Activated naive CD4-positive, alpha-beta T cell treated with anti-CD3 and anti-CD28 coated beads, Interleukin-2, amount 50 U/mL, for 16 hours (primary cell): ENCODE measurements at places on chromosomes 5 and 9.

GRCh38 chr9:38181866-38182265 lies 112.8 kb upstream of the SHB start:
- DNase-seq: no peak

- no peak for DNase-seq
Measured at GRCh38 chr5:143713047-143714003, 98.6 kb upstream of the HMHB1 start.

- DNase-seq: no peak
Measured at GRCh38 chr5:69140827-69141226, 26.1 kb upstream of the CCNB1 start.

- DNase-seq: no peak
Measured at GRCh38 chr5:76643371-76643770, 20.2 kb upstream of the F2RL2 start.

- DNase-seq: no peak
Measured at GRCh38 chr9:127013597-127013996, 99.0 kb downstream of the RALGPS1 start.

DNA sequence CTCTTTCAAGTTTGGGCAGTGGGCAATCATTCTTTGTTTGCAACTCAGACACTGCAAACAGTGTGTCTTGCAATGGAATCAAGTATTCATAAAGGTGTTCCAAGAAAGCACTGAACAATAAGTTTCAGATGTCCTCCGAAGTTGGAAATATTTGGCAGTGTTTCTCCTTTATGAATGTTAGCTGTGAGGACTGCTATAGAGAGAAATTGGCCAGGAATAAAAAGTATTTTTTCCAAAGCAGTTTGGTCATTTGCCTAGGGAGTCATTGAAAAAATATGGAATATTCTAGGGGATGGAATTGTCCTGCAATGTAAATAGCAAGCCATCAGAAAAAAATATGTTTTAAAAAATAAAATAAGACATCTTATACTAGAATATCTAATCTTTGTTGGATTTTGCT lies 688.6 kb upstream of the SEMA6A start:
- DNase-seq: no peak

DNA sequence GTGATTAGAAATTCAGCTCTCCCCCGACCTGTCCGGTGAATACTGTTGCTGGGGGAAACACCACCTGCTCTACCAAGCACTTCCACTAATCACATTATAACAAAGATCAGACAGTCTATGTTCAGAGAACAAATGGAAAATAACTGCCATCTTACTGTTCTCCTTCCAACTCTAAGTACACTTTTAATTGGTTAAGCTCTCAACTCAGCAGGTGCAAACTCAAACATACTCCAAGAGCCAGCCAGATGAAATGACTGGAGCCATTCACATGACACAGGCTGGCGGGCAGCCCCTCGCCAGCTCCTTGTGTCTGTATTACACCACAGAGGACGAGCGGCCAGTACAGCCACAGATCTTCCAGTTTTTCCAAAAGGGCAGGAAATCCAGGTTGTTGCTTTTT lies 16.1 kb downstream of the LIFR start:
- DNase-seq: no peak

- no peak for DNase-seq
Measured at GRCh38 chr9:108953983-108954574, 19.9 kb downstream of the ABITRAM start.

GRCh38 chr5:133814152-133814551 lies 154.3 kb downstream of the C5orf15 start:
- DNase-seq: no peak

GRCh38 chr9:76588316-76588715 lies 129.3 kb downstream of the GCNT1 start:
- DNase-seq: no peak

DNA sequence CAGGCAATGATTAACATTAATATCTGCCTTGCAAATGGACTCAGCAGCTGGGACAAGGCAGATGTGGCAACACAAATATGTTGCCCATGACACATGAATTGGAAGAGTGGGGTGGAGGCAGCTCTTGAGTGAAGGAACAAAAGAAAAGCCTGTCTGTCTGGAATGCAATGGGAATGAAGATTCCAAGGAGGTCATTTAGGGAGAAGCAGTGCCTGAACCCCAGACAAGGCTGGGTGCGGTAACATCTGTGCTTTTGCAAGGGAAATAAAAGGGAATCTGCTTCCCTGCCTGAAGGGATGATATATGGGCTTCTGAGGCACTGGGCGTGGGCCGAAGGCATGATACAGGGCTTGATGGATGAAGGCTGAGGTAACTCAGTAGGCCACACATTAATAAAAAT lies 94.1 kb upstream of the TRIM32 start:
- DNase-seq: no peak

DNA sequence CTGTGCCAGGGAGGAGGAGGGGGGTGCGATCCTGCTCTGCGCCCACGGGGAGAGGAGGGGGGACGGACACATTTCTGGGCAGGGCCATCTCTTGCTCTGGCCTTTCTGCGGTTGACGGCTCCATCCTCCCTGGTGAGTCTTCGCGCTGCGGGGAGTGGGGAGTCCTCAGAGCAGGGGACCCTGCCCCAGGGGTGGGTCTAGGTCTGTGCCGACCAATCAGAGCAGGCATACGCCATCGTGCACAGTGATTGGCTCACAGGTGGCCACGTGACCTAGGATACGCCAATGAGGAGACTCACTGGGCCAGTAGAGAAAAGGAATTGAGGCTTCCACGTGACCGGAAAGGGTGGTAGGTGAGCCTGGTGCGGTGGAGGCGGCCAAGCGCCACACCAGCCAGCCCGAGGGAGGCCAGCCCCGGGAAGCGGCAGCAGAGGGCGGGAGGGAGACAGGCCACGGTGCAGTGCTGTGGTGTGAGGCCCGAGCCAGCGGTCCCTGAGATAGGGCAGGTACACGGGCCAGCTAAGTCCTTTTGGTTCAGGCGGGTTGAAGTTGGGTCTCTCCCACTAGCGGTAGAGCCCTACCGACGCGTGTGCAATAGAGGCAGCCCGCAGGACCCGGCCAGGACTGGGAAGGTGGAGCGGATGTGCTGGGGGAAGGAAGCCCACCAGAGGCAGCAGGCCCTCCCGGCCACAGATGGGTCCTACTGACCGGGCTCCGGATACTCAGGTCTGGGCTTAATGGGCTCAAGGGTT lies 65.2 kb upstream of the RNF130 start:
- DNase-seq: no peak

DNA sequence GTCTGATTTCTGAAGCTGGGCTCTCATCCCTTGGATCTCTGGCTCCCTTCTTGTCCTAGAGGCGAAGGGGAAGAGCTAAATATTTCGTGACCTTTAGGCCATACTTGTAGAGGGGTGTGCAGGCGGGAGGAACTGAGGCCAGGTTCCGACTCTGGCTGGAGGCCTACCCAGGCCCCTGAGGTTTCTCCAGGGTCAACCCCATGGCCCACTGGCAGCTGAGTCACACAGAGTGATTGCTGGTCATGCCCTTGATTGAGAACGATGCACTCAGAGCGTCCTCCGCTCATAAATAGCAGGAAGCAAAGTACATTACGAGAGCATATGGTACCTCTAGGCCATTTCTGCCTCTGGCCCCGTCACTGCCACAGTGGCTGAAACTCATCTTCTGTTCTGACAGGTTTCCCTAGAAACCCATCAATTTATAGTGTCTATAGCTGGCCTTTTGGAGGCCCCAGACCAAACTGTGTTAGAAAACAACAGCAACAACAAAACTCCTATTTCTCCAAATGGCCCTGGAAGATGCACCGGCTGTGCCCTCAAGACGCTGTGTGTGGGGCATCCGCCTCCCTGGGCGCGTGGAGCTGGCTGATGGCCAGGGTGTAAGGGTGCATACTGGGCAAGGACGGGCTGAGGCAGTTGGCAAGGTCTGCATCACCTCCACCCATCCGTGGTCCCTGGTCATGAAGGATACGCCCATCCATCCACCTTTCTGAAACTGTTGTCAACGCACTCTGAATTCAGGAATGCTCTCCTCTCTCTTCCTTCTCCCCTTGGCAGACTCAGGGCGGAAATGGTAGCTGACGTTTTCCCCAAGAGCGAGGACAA lies 32.9 kb upstream of the FCN1 start:
- DNase-seq: no peak

DNA sequence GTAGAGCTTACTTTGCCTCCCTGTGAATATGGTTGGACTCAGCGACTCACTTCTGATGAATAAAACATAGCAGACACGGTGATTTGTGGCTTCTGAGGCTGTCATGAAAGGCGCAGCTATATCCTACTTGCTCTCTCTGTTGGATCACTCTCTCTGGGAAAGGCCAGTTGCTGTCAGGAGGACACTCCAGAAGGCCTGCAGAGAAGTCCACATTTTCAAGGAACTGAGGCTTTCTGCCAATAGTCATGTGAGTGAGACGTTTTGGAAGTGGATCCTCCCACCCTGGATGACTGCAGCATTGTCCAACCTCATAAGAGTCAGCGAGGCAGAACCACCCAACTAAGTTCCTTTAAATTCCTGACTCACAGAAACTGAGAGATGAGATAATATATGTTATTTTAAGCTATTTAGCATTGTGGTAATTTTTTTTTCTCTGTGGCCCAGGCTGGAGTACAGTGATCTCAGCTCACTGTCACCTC lies 156.0 kb upstream of the MAST4 start:
- DNase-seq: no peak

DNA sequence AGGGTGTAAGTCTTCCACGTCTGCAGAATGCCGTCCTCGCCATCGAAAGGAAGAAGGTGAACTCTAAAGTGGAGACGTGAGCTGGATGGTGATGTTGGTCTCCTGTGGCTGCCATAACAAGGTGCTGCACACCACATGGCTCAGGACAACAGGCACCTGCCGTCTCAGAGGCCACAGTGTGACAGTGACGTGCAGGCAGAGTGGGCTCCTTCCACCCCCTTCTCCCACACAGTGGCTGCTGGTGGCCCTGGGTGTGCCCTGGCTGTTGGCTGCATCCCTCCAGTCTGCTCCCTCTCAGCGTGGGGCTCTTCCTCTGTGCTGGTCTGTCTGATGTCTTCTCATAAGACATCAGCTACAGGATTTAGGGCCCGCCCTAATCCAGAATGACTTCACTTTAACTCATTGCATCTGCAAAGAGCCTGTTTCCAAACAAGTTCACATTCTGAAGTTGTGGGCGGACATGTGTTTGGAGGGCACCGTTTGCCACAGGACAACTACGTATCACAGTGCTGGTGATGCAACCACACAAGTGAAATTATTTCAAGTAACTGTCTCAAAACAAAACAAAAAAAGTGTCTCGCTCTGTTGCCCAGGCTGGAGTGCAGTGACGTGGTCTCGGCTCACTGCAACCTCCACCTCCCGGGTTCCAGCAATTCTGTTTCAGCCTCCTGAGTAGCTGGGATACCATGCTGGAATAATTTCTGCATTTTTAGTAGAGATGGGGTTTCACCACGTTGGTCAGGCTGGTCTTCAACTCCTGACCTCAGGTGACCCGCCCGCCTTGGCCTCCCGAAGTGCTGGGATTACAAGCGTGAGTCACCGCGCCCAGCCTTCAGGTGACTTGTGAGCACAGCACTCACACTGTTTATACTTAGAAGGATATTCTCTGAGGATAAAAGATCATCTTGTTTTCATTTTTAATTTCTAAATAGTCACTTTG lies 31.2 kb upstream of the CLPTM1L start:
- DNase-seq: no peak

GRCh38 chr5:52580921-52581320 lies 206.8 kb upstream of the ITGA1 start:
- DNase-seq: no peak

DNA sequence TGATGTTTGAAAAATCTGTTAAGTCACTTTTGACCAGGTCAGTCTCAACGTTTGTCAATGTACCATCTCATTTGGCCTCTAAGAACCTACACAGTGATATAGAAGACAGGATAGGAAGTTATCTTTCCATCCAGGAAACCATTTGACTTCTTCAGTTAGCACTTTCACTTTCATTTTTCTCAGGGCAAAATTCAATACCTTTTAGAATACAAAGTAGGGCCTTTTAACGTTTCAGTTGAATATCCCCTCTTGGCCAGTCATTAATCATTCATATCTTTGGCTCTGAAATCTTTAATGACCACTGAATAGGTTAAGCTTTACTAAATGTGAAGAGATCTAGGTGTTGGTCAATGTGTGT lies 101.1 kb upstream of the GNAQ start:
- DNase-seq: no peak
